ENCODE measurements at places on chromosomes 4 and X. TPM values are rescaled to one million over a fixed set of nuclear protein-coding genes. Genes with fewer than 3 reads are reported as not detected.

DNA sequence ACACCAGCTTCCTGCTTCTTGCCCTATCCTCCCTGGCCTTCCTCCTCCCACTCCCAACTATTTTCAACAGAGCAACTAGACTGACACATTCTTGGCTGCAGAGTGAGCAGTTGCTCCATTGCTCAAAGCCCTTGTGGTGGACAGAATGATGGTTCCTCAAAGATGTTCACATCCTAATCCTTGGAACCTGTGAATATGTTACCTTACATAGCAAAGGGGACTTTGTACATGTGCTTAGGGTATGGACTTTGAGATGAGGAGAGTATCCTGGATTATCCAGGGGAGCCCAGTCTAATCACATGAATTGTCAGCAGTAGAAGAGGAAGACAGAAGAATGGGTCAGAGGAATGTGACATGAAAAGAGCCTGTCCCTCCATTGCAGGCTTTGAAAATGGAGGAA is 24.9 kb upstream of the HOPX start:
- H3K27me3 ChIP-seq: peaks cover 2% of the 10 kb centered on the region
- no peak overlapping the region for H3K4me3 ChIP-seq
- DNase-seq: no peak
- H3K27ac ChIP-seq: no peak overlapping the region
- H3K4me1 ChIP-seq: no peaks in the 10 kb centered on the region
- no peaks in the 10 kb centered on the region for H3K36me3 ChIP-seq

GRCh38 chr4:87321888-87322287 is 794 bp downstream of the HSD17B13 start:
- H3K27ac ChIP-seq: no peak overlapping the region
- DNase-seq: no peak
- no peaks in the 10 kb centered on the region for H3K27me3 ChIP-seq
- H3K36me3 ChIP-seq: no peaks in the 10 kb centered on the region
- no peaks in the 10 kb centered on the region for H3K4me1 ChIP-seq

GIMD1 gene
- total RNA-seq: not detected

DNA sequence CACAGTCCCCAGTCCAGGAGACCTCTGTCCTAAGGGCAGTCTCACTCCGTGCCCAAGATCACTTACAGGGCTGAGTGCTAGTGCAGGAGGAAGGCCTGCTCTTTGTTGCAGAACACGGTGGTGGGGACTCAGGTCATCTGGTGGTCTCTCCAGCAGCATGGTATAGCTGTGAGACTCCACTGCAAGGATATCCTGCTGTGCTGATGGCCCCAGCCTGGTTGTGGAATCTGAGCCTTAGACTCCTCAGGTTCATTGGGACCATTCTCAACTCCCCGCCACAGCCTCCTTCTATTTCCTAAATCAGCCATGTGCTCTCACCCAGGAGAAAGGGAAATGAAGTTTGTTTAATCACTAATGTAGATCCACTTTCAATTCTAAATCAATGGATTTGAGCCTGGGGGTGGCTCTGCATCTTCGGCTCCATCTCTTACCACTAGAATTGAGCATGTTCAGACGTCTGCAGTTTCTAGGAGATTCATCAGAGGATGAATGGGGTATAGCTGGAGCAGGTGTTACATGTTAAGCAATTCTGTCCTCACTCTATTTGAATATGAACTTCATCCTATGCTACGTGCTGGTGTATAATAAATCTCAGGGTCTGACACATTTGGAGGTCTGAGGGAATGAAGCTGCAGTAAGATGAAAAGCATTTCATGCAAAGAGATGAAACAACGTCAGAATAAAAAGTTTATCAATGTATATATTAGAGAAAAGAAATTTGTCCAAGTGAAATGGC is 189.2 kb downstream of the MGST2 start:
- H3K4me3 ChIP-seq: no peak overlapping the region
- no peaks in the 10 kb centered on the region for H3K36me3 ChIP-seq
- DNase-seq: no peak
- H3K27ac ChIP-seq: no peak overlapping the region

- no peaks in the 10 kb centered on the region for H3K27me3 ChIP-seq
- DNase-seq: no peak
- no peak overlapping the region for H3K4me3 ChIP-seq
- H3K27ac ChIP-seq: no peak overlapping the region
- H3K4me1 ChIP-seq: peaks cover 10% of the 10 kb centered on the region
These were observed 52.7 kb downstream of the TMEM164 start for GRCh38 chrX:110055616-110056015.

GRCh38 chrX:31540313-31540712 is 468.5 kb upstream of the FTHL17 start:
- no peaks in the 10 kb centered on the region for H3K27me3 ChIP-seq
- H3K36me3 ChIP-seq: no peaks in the 10 kb centered on the region
- no peak for DNase-seq
- no peak overlapping the region for H3K27ac ChIP-seq

- H3K27ac ChIP-seq: no peak overlapping the region
- peaks cover 5% of the 10 kb centered on the region for H3K27me3 ChIP-seq
- DNase-seq: no peak
These were observed 67.4 kb upstream of the QRFPR start for GRCh38 chr4:121448231-121448630.

DNA sequence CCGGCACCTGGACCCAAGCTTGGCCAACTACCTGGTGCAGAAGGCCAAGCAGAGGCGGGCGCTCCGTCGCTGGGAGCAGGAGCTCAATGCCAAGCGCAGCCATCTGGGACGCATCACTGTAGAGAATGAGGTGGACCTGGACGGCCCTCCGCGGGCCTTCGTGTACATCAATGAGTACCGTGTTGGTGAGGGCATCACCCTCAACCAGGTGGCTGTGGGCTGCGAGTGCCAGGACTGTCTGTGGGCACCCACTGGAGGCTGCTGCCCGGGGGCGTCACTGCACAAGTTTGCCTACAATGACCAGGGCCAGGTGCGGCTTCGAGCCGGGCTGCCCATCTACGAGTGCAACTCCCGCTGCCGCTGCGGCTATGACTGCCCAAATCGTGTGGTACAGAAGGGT is 3.7 kb downstream of the SUV39H1 start:
- peaks cover 44% of the 10 kb centered on the region for H3K4me1 ChIP-seq
- H3K27me3 ChIP-seq: no peaks in the 10 kb centered on the region
- peak overlapping the region; percentile 28 for H3K27ac ChIP-seq
- H3K4me3 ChIP-seq: no peak overlapping the region
- peaks cover 29% of the 10 kb centered on the region for H3K36me3 ChIP-seq
- DNase-seq: no peak

GRCh38 chrX:87744391-87744790 is 226.8 kb downstream of the KLHL4 start:
- no peaks in the 10 kb centered on the region for H3K4me1 ChIP-seq
- H3K27me3 ChIP-seq: no peaks in the 10 kb centered on the region
- no peak overlapping the region for H3K27ac ChIP-seq
- DNase-seq: no peak
- H3K36me3 ChIP-seq: no peaks in the 10 kb centered on the region
- no peak overlapping the region for H3K4me3 ChIP-seq

- H3K27ac ChIP-seq: no peak overlapping the region
- no peaks in the 10 kb centered on the region for H3K4me1 ChIP-seq
- H3K36me3 ChIP-seq: no peaks in the 10 kb centered on the region
- H3K27me3 ChIP-seq: no peaks in the 10 kb centered on the region
These were observed 516.6 kb upstream of the GALNT7 start for GRCh38 chr4:172651961-172652360.

- H3K36me3 ChIP-seq: no peaks in the 10 kb centered on the region
- no peaks in the 10 kb centered on the region for H3K27me3 ChIP-seq
- H3K4me3 ChIP-seq: no peak overlapping the region
- no peaks in the 10 kb centered on the region for H3K4me1 ChIP-seq
- no peak for DNase-seq
These were observed 11.3 kb upstream of the PPM1K start for GRCh38 chr4:88295656-88296055.

DNA sequence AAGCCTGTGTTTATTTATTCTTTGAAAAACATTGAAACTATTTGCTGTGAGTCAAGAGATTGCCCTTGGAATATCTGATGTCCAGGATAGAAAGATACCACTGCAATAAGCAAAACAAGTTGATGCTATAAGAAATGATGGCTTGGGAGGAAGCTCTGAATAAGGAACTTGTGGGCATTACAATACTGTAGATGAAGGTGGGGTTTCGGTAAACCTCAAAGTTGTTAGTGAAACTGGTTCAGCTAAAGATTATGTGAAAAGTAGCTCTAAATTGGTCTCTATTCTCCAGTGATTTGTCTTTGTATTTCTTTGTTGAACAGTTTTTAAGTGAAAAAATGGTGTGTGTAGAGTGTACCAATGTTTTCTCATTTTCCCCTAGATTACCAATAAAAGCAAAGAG is 128.7 kb downstream of the AKAP4 start:
- no peaks in the 10 kb centered on the region for H3K27me3 ChIP-seq
- no peak for DNase-seq
- H3K4me1 ChIP-seq: peaks cover 6% of the 10 kb centered on the region
- no peak overlapping the region for H3K4me3 ChIP-seq

JADE3 gene
- 1.5 TPM for total RNA-seq

- peak overlapping the region; percentile 23 for H3K27ac ChIP-seq
- H3K4me3 ChIP-seq: no peak overlapping the region
- no peaks in the 10 kb centered on the region for H3K27me3 ChIP-seq
- H3K4me1 ChIP-seq: peaks cover 29% of the 10 kb centered on the region
These were observed 10.5 kb upstream of the ADD1 start for GRCh38 chr4:2832981-2833670.

- no peak for DNase-seq
- no peak overlapping the region for H3K4me3 ChIP-seq
- no peaks in the 10 kb centered on the region for H3K4me1 ChIP-seq
- H3K27ac ChIP-seq: no peak overlapping the region
- H3K27me3 ChIP-seq: peaks cover 31% of the 10 kb centered on the region
These were observed 5.4 kb downstream of the CPE start for GRCh38 chr4:165384186-165384585.

- H3K4me3 ChIP-seq: no peak overlapping the region
- H3K27ac ChIP-seq: no peak overlapping the region
- H3K36me3 ChIP-seq: no peaks in the 10 kb centered on the region
- H3K27me3 ChIP-seq: peaks cover 1% of the 10 kb centered on the region
These were observed 241.4 kb upstream of the PGRMC2 start for GRCh38 chr4:128528793-128529553.

DNA sequence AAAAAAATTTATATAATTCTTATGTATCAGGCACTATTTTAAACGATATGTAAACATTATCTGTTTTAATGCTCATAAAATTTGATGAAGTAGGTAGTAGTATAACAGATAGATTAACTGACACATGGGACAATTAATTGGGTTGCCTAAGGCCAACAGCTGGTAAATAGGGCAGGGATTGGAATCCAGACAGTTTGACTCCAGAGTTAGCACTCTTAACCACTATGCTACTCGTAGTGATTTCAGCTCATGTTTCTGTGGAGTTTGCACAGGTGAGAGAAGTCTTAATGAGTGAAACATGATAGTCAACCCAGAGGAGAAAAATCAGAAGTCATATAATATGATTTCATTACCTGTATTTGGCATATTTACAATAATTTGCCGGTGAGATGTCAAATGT is 126.0 kb upstream of the WDFY3 start:
- no peak overlapping the region for H3K4me3 ChIP-seq
- no peaks in the 10 kb centered on the region for H3K36me3 ChIP-seq
- no peaks in the 10 kb centered on the region for H3K4me1 ChIP-seq
- DNase-seq: no peak
- H3K27me3 ChIP-seq: no peaks in the 10 kb centered on the region
- no peak overlapping the region for H3K27ac ChIP-seq
